HFF-Myc (cell line): ENCODE measurements at places on chromosomes 3 and 15.
A peak's percentile ranks its signal among the peaks of the same experiment; 100 is the strongest.

DNA sequence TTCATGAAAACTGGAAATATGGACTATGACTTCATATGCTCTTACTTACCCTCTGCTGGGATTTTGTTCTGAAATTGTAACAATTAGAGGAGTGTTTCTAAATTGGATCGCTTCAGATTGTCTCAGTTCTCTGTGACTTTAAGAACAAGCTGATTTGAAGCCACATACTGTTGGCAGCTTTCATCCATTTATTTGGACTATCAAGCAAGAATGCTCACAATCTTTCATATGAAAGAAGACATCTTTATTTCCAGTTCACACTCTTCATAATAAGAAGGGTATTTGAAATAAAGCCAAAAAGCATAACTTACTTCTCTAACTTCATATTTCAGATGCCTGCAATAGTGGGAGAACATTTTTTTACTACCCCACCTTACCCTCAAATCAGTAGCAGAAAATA is 491.6 kb upstream of the TPRG1 start:
- DNase-seq = no peak

DNA sequence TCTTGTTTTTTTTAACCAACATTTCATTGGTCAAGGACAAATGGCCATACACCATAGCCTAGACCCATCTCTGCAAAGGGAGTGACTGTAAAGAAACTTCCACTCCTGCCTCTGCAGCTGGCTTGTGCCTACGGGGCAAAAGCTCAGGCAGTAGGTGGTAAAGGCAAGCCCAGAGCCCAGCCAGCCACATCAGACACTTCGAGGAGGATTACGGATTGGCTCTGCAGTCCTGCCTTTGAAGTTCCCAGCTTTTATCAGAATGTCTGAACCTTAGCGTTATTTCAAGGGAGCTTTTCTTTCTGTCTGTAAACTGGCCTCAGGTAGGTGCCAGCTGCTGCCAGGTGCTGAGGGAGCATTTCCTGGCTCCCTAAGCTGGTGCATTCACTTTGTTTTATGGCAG is 15.6 kb downstream of the ZNF710 start:
- DNase-seq = no peak

DNA sequence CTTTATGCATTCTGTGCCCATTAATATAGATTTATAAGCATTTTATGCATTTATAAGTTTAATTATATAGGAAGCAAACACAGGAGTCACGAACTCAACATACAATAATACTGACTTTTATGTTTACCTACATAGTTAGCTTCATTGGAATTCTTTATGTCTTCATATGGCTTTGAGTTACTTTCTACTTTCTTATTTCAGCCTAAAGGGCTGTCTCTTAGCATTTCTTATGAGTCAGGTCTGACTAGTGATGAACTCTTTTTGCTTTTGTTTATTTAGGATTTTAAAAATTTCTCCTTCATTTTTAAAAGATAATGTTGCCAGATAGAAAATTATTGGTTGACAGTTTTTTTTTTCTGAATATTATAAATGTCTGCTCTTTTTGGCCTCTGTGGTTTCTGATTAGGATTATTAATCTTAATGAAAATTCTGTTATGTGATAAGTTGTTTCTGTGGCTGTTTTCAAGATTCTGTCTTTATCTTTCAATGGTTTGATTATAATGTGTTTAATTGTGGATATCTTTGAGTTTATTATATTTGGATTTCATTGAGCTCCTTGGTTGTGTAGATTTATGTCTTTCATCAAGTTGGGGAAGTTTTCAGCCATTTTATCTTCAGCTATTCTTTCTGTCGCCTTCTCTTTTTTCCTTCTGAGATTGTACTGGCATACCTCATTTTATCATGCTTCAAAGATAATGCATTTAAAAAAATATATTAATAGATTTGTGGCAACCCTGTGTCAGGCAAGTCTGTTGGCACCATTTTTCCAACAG is 54.3 kb downstream of the ATP2C1 start:
- DNase-seq = no peak

DNA sequence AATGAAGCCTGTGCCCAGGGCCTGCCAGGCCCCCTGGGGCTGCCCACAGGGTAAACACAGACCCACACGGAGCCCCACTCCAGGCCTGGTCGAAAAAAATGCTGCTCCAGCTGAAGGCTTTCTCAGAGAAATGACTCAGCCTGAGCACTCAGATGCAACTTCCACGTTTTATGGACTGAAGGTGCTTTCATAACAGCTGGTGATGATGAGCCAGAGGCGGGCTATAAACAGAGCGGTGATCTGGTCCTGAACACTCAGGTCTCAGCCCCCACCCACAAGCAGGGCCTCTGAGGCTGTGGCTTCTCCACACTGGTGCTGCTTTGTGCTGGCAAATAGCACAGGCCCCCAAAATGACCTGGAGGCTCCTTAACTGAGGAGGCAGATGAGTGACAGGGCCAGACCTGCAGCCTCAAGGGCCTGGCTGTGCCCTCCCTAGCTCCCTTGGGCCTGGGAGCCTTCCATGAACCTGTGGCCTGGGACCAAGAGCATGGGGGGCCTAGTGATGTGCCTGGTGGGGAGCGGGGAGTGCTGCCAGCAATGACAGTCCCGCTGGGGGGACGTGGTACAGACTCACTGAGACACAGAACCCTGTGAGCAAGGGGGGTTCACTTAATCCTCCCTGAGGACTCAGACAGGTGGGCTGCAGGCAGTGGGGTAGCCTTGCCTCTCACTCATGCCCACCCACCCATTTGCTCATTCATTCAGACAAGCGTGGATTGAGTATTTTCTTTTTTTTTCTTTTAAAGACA is 23.0 kb upstream of the FURIN start:
- peak; percentile 27 for DNase-seq

- DNase-seq = no peak
These were observed 8.5 kb downstream of the CCDC9B start for GRCh38 chr15:40332113-40332781.

GRCh38 chr3:6516694-6517093 is 344.2 kb upstream of the GRM7 start:
- DNase-seq = no peak

DNA sequence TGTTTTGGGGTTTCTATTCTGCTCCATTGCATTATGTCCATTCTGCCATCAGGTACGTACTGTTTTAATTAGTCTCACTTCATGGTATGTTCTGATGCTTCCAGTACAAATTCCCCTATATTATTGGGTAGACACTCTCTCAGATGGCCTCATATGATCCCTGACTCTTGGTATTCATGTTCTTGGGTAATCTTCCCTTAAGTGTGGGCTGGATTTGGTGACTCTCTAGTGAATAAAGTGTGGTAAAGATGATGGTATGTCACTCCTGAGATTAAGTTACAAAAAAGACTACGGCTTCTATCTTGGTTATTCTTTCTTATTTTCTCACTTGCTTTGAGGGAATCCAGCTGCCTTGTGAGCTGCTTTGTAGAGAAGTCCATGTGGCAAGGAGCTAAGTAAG is 89.6 kb upstream of the TBC1D5 start:
- DNase-seq = no peak

- DNase-seq = peak; percentile 54
These were observed 374.3 kb upstream of the TGFBR2 start for GRCh38 chr3:30232142-30232541.

DNA sequence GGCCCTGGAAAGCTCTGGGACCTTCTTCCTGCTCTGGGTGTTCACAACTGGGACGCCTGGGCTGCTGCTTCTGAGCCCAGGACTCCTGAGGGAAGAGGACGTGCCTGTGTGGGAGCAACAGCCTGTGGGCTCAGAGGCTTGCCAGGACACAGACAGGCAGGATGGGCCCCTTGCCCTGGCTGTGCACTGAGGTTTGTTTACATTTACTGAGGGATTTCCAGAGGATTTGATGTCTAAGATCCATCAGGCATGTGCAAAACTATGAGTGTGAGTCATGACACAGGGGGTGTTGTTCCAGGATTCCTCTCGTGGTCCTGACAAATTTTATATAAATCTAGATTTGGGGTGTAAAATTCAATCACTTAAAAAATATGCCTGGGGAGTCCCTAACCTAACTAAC is 10.6 kb downstream of the CCR9 start:
- no peak for DNase-seq

DNA sequence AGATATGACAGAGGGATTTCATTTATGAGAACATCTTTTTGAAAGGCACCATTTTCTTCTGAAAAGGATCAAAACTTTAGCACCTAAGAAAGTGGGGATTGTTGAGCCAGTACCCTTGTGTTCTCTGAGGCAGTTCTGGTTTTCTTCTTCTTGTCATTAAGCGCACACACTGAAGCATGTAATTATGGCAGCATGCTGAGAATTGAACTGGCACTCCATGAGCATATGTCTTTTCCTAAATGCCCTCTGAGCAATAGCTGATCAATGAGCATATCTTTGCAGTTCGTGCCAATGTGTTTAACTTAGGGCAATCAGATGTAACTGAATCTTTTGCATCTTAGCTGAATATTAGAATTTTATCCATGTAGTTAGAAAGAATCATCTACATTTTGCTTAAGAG is 53.9 kb upstream of the VGLL3 start:
- no peak for DNase-seq

GRCh38 chr15:82950746-82951370 is 1.7 kb downstream of the HOMER2 start:
- no peak for DNase-seq

- DNase-seq = peak; percentile 12
These were observed 36.7 kb upstream of the ZNF774 start for GRCh38 chr15:90315278-90315982.

DNA sequence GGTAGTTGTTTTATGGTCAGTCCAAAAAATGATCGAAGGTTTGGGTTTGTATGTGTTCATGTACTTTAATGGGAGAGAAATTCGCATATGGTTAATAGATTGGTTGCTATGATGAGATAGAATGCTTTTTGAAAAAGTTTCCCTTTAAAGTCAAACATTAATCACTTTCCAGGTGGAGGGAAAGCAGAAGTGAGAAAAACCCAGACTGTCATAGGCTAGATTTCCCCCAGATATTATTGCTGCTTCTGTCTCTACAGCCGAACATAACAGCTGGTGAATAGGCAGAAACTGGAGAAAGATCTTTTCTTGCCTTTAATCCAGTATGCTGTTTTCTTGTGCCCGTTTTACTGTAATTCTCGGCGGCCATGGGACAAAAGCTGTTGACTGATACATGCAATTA is 287.6 kb downstream of the SOX2 start:
- DNase-seq = no peak
